ENCODE measurements at places on chromosomes 5 and 9.

DNA sequence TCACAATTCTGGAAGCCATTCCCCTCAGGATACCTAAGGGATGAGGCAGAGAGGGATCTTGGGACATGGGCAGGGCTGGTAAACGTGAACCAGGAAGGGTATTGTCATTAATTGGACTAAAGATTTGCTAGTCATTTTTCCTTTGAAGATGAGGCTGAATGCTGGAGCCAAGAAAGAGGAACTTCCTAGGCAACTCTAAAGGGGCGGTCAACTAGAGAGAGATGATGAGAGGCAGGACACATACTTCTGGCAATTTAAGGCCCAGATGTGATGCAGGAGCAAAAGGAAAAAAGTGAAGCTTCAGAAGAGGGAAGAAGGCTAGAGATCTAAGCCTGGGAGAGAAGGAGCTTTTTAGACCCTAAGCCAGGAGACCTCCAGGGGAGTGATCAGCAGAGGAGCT lies 5.6 kb downstream of the GBA2 start:
- no peak for DNase-seq

DNA sequence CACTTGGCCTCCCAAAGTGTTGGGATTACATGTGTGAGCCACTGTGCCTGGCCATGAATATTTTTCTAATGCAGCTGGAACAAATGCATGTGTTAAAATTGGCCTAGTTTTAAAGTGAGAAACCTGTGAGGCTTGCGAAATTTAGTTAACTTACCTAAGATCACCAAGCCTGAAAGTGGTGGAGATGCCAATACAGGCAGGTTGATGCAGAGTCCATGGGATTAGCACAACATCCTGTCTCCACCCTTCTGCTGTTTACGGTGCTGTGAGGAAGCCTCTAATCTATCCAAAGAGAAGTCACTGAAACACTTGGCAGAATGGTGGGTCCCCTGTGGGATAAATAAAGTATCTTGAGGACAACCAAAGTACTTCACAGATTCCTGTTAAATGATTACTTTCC lies 98.2 kb downstream of the PCSK5 start:
- DNase-seq: no peak

DNA sequence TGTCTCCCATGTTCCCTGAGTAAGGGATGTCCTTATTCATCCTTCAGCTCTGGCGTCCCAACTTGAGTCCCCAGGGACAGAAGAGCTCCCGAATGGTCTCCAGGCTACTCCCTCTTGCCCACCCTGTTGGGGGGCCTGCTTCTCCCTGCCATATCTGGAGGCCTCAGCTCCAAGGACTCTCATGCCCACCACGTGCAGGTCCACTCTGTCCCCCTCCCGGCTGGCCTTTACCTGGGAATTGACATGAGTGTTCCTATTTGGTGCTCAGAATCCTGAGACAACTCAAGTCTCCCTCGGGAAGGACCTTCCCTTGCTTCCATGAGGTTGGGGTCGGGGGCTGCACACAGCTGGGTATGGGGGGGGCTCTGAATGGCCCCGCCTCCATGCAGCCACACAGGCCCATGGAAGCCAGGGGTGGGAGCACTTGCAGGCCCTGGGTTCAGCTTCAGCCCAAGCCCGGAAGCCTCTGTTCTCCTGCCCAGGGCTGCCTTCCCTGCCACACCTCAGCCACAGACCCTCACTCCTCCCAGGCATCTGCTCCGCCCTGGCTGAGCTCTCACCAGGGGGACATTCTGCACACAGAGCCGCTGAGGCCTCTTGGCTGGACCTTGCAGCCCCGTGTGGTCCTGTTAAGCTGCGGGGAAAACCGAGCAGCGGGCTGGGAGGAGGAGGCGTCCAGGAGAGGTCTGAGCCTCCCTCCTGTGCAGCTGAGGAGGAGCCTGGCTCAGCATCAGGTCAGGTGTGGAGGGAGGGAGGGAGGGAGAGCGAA lies 121.9 kb downstream of the PHF2 start:
- no peak for DNase-seq

GRCh38 chr5:10537624-10538023 lies 26.2 kb upstream of the ANKRD33B start:
- no peak for DNase-seq

DNA sequence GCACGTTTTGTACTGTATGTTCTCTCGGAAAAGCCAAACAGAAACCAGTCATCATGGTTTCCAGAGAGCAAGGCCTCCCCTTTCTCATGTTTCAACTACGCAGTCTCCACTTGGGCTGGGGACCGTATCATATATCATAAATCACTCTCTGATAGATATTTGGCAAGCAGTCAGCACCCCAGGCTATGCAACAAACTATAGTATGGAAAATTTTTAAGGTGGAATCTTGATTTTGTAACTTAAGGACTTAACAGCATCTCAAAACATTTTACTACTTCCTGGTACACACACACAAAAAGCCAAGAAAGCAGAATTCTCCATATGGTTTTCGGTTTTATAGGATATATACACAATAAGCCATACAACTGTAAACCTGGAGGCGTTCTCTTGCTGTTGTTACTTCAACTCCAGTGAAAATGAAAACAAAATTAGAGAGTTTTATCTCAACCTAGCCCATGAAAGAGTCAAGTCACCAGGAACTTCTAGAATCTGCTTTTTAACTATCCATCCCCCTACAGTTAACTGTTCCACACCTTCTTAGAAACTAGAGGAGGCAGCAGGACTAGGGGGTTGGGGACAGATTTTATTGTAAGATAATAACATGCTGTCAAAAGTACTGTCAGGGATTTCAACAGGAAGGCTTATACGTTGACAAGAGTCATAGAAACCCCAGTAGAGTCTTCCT lies 283.4 kb downstream of the NFIB start:
- no peak for DNase-seq

Measured in effector memory CD8-positive, alpha-beta T cell (primary cell).